ENCODE measurements at places on chromosomes 16 and 17. TPM values are rescaled to one million over a fixed set of nuclear protein-coding genes. Genes with fewer than 3 reads are reported as not detected.

- peak; percentile 36 for DNase-seq
Observed at GRCh38 chr17:51119415-51120356, 982 bp downstream of the SPAG9 start.

GRCh38 chr16:3961449-3961849 is 80.9 kb upstream of the CREBBP start:
- DNase-seq = peak; percentile 62

- DNase-seq = peak; percentile 52
Observed at GRCh38 chr17:41814195-41814594, 1.4 kb downstream of the FKBP10 start.

DNA sequence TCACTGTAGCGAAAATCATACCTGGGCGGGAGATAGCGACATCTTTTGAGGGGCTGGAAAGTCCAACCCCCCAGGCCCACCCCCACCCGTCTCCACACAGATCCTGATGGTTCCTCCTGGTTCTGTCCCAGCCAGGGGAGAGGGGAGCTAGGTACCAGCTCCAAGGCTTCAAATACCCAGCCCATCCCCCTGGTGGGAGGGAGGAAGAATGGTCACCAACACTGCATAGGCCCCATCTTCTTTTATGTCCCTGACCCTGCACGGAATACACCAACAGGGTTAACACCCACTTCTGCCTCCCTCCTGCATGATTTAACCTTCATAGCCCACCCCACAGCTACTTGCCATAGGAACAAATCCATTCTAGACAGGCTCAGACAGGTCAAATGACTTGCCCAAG is 9.3 kb downstream of the HAP1 start:
- no peak for DNase-seq

DNA sequence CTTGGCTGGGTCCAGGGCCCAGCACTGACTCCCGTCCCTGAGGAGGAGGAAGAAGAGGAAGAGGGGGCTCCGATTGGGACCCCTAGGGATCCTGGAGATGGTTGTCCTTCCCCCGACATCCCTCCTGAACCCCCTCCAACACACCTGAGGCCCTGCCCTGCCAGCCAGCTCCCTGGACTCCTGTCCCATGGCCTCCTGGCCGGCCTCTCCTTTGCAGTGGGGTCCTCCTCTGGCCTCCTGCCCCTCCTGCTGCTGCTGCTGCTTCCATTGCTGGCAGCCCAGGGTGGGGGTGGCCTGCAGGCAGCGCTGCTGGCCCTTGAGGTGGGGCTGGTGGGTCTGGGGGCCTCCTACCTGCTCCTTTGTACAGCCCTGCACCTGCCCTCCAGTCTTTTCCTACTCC is 8.5 kb downstream of the HIRIP3 start:
- no peak for DNase-seq

GRCh38 chr16:58530179-58530578 is 14.9 kb downstream of the SETD6 start:
- DNase-seq = no peak

DNA sequence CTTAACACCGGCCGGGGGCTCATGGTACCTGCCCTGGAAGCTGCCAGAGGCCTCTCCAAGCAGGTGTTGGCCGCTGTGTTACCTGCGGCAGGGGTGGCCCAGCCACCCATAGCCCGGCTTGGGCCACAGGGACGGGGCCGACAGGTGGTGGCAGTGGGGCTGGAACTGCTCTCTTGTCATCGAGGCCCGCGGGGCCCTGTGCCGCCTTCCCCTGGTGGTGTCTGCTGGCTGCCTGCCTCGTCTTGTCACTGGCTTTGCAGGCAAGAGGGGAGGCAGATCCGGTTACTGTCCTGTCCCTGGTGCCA is 27.1 kb downstream of the GSE1 start:
- DNase-seq = no peak

DNA sequence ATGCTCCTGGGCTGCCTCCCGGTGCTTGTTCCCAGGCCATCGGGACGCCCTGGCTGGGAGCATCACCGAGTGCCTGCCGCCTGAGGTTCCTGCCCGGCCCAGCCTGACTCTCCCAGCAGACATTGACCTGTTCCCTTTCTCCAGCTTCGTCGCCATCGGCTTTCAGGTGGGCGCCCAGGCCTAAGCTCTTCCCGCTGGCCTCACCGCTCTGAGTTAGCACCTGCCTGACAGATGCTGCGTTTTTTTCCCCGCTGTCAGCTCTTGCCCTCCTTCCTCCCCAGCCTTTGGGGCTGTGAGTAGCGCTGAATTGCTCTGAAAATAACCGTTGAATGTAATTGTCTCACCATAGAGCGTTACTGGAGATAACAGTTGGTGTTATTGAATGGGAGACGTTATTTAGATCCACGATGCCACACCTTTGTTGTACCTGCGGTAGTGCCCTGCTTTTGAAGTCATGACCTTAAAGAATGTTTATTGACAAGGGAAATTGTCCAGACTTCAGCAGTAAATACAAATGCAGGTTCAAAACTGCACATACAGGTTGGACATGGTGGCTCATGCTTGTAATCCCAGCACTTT is 21.3 kb upstream of the SMIM5 start:
- DNase-seq = no peak

DNA sequence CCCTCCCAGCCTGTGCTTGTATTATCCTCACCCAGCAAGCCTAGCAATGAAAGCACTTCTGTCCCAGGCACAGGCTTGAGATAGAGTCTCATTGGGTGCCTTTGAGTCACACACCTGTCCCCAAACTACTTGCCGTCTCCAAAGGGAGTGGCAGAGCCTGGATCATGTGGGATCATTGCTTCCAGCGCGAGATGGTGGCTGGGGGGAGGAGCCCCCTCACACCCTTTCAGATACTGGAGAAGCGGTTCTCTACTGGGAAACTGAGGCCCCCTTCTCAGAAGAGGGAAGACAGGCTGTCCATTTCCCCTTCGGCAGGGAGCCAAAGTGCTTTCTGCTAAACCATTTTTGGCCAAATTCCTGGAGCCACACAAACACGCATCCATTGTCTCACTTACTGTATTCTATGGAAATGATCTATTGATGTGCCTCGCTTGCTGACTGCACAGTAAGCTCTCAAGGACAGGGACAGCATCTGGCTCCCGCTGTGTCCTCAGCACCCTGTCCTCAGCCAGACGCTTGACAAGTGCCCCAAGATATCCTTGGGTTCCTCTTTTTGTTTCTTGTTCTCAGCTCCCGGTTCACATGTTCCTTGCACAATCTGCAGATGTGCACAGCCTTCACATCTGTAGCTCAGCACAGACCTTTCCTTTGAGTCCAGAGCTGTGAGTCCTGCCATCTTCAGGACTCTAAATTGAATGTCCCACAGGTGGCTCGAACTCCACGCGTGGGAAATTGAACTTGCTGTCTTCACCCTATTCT is 26.0 kb upstream of the DLX3 start:
- no peak for DNase-seq

DNA sequence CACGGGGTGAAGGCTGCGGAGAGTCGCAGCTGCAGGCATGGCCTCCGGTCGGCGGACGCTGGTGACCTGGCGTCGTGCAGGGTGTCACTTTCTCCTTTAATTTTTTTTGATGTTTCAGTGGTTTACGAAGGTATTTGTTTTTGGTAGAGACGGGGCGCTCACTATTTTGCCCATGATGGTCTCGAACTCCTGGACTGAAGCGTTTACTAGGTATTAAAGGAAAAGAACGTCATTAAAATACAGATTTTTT is 17.1 kb downstream of the ZNF213 start:
- DNase-seq = no peak

DNA sequence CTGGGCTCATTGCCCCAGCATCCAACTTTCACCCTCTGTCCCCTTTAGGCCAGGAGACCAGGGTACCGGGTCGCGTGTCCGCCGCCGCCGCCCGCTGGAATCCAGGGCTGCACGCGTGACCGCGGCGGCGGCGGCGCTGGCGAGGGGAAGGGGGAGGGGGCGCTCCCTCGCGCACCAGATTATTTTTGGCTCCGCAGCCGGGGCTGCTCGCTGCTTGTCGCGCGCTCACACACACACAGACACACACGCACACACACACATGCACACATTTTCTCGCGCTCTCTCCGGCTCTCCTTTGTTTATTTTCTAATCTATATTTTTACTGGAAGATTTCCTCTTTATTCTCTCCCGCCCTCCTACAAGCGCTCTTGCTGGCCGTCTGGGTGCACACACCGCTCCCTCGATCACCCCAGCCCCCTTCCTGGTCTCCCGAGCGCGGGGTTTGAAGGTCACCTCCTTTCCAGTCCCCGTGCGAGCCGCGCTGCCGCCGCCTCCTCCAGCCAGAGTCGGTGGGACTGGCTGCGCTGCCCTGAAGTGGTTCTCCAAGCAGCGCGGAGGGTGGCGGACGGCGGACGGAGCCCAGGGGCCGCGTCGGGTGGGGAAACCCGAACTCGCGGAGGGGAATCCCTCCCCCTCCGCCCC is 921.4 kb upstream of the EEF2KMT start:
- DNase-seq = peak; percentile 6

DNA sequence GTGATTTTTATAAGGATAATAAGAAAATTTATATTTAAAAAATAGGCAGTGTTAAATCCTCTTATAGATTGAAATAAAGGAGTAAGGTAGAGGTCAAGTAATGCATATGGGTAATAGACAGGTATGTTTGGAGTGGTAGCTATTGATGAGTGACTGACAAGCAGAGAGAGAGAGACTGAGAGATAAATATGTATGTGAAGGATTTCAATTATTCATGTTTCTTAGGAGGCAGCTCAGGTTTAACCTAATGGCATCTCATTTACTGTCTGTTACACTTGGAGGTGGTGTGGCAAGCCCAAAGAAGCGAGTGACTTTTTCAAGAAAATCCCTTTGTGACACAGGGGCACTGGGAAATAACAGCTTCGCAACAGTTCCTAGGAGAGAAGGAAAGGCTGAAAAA is 120.2 kb downstream of the KIF2B start:
- no peak for DNase-seq

Gene KCNJ18
- not detected for total RNA-seq

Gene HAP1
- total RNA-seq = 0.26 TPM

Gene HLF
- total RNA-seq = 0.51 TPM

Gene TEKT5
- total RNA-seq = 0.26 TPM

Gene AIPL1
- total RNA-seq = under 0.01 TPM

Gene COX6A2
- total RNA-seq = not detected

Gene HIGD1B
- not detected for total RNA-seq

Gene PDILT
- not detected for total RNA-seq

Gene CCDC40
- total RNA-seq = 1.5 TPM
